ENCODE measurements at places on chromosomes 11 and 22.

DNA sequence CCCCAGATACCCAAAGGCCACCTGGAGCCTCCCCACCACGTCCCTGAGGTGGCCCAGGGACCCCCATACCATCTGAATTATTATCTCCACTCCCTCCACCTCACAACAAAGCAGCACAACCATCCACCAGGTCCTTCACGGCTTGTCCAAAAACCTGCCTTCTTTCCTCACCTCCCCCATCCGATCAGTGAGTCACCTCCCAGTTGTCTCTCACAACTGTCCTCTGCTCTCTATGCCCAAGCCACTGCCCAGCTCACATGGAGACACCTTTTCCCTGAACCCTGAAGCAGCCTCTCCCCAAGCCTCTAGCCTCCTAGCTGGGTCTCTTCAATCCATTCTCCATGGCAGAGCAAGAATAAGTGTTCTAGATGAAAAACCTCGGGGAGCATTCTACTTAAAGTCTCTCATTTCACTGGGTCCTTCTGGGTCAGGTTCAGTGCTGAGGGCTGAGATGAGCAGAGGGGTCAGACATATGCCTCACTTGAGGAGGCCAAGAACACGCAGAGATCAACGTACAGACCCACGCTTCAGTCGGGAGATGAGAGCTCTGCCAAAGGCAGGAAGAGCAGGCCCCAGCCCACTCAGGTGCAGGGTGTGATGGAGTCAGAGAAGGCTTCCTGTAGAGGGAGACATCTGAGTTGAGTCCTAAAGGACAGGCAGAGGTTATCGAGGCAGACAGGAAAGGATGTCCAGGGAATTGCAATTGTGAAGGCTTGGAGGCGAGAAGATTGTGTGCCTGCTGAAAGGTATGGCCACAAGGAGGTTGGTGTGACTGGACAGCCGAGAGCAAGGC, 74.7 kb downstream of the PDE2A start:
- peak; percentile 44 for DNase-seq

DNA sequence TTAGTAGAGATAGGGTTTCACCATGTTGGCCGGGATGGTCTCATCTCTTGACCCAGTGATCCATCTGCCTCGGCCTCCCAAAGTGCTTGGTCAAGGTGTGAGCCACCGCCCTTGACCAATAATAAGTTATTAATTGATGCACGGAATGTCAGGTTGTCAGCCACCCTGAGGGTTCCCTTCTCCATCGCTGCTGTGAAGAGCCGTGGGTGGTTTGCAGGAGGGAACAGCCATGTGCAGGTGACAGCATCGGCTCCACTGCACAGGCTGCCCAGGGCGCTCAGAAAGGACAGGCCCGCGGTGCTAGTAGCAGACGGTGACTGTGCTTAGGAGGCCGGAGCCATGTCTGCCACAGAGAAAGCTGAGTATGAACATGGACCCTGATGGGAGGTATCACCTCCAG, 814.0 kb downstream of the BRD1 start:
- DNase-seq = peak; percentile 17

- DNase-seq = no peak
Observed at GRCh38 chr11:35063488-35063931, 75.5 kb upstream of the CD44 start.

- no peak for DNase-seq
Observed at GRCh38 chr22:39940757-39941305, 19.4 kb upstream of the TMA7B start.
